ENCODE measurements at places on chromosomes 11 and 22.

GRCh38 chr11:72058416-72059034, 21.8 kb downstream of the NUMA1 start:
- no peak for DNase-seq

DNA sequence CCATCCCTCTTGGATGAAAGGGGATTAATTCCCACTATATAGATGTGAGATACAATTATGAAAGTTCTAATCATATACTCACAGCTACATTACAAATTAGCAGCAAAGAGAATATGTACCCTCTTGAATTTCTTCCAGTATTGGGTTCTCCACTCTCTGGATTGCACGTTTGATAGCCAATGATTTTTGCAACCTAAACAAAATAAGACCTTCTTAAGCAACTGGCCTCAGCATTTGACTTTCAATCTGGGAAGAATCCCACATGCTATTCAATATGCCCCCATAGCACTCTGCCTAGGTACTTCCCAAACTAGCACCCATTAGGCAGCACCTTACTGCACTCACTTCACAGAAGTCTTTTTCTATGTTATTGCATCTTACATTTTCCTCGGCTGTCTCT, 55.8 kb downstream of the ETS1 start:
- no peak for DNase-seq

DNA sequence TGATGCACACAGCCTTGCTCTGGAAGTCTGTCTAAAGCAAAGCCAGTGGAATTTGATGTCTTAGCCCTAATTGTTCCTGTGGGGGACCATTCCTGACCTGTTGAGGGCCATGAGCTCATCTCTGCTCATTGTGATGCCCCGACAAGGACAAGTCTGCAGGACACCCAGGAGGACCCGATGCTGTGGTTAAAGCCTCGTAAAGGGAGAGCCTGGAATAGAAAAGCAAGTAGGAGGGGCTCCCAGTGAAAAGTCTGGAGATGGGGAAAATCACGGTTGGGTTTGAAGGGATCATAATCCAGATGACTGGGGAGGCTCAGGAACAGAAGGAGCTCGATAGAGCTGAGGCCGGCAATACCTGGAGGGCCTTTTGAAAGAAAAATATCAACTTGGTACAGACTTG, 98.5 kb upstream of the RAG2 start:
- no peak for DNase-seq

- no peak for DNase-seq
Measured at GRCh38 chr11:14106303-14107049, 144.0 kb downstream of the SPON1 start.

DNA sequence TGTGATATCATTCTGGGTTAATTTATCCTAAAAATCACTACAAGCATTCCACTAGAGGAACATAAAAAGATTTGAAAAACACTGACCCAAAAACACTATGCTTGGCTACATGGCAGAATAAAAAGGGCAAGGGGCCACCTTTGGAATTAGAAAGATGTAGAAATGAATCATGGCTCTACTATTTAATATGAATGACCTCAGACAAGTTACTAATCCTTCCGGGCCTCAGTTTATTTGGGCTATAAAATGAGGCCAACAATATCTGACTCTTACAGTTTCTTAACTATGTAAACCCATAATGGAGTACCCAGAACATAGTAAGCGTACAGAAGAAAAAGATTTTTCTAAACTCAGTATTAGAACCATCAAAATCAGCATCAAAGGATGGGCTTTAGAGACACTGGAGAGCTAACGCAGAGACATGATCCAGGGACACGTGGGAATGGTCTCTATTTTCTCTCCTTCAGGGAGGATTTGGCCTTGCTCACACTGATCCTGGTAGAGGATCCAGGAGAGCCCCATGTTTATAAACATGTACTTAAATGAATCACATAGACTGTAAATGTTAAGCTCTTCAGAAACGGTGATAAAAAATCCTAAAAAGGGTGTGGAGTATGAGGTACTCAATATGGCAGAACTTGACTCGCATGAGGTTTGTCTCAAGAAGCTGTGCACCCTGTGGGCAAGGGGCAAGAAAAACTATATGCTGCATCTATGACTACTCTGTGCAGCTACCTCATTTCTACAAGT, 288.4 kb upstream of the PITPNB start:
- no peak for DNase-seq

DNA sequence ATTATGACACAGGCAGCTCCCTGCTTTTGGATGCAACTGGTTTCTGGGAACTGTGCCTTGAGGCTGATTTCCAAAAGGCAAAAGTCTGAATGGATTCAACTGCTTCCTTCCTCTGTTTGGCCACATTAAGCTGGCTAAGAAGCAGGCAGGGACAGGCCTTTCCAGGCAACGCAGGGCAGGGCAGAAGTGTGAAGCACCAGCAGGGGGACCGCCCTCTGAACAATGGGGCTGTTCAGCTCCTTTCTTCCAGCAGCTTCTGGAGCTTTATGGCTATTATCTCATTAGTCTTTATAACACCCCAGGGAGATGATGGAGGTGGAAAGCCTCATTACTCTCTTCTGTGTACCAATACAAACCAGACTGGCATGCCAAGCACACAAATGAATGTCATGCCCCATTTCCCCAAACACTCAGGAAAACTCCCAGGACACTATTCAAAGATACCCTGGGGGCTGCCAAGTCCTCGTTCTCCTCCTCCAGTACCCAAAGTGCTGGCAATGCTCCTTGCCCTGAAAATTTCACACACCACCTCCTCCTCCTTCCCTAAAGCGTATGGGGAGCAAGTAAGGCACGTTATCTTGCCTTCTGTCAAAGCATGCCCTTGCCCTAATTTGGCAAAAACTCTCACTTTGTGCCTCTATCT, 21.3 kb downstream of the MORC2 start:
- no peak for DNase-seq

Measured in H7 (cell line).